ENCODE measurements at places on chromosomes 6 and 20.

GRCh38 chr6:12119085-12119588, 107.0 kb downstream of the HIVEP1 start:
- DNase-seq: no peak

DNA sequence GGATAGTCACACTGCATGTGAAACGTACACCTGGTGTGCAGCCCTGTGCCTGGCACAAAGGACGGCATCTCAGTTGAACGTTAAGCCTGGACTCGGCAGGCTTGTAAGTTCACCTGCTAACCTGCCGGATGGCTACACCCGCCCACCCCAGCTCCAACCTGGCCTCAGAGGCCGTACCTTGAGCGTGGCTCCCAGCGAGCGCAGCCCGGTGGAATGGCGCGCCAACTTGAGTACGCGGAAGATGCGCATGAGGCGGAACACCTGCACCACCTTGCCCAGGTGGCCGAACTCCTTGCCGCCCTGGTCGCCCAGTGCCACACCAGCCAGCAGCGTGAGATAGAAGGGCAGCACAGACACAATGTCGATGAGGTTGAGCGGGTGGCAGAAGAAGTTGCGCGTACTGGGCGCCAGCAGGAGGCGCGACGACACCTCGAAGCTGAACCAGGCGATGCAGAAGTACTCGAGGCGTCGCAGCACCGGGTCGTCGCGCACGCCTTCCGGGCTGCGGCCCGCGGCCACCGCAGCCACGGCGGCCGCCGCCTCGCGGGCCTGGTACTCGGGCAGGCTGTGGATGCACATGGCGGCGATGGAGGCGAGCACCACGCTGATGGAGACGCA, 3.3 kb downstream of the KCNS1 start:
- no peak for DNase-seq

- no peak for DNase-seq
Observed at GRCh38 chr6:13504611-13505344, 17.4 kb upstream of the GFOD1 start.

GRCh38 chr20:47956268-47956995, 171.2 kb upstream of the SULF2 start:
- no peak for DNase-seq

GRCh38 chr6:153170511-153170910, 39.4 kb upstream of the RGS17 start:
- DNase-seq: no peak

- no peak for DNase-seq
Observed at GRCh38 chr6:150024646-150025155, 631 bp downstream of the RAET1L start.

DNA sequence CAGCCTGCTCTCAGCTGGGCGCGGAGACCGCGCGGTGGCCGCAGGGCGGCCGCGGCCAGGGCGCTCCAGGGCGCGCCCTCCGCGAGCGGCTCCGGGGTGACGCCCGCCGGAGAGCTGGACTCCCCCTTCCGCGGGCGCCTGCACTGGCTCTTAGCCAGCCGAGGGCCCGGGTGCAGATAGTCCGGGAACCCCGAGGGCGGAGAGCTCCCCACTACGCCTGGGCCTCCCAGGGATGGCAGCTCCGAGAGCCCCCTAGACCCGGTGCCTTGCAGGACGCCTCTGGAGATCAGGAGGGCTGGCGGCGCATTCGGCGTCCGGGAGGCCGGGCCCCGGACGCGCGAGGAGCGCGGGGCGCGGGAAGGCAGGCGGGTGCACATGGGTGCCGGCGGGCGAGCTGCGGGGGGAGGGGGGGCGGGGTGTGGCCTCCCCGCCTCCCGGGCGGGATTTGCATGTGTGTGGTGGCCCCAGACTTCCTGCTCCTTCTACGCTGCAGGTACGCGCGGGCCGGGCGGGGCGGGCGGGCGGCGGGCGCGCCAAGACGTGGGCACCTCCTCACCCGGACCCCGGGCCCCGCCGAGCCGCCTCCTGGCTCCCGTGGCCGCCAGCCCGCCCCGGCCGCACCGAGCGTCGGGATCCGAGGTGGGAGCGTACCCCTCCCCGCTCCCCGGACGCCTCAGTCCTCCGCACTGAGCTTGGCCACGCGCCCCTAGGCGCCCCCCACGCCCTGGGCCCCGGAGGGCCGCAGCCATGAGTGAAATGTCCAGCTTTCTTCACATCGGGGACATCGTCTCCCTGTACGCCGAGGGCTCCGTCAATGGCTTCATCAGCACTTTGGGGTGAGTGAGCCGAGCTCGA, at the start of gene ITPR3:
TSS of gene ITPR3 (plus strand) at position 467 of the 855 bp plus-strand sequence. CDS start at position 748, 281 bp downstream.
- no peak for DNase-seq

GRCh38 chr6:93549868-93550267, 130.5 kb upstream of the EPHA7 start:
- DNase-seq: no peak

GRCh38 chr6:79446006-79446405, 91.2 kb downstream of the LCA5 start:
- no peak for DNase-seq

GRCh38 chr6:113558966-113559365, 298.2 kb upstream of the MARCKS start:
- no peak for DNase-seq

GRCh38 chr6:53877151-53877550, 82.3 kb downstream of the LRRC1 start:
- DNase-seq: no peak

GRCh38 chr6:131950767-131951575, at the start of gene CCN2:
Gene CCN2, minus strand, starts transcription at chr6:131951372. Its CDS starts 200 bp downstream, at chr6:131951172.
- DNase-seq: peak; percentile 89

- peak; percentile 44 for DNase-seq
Observed at GRCh38 chr6:4055420-4056041, 23.4 kb downstream of the FAM217A start.

DNA sequence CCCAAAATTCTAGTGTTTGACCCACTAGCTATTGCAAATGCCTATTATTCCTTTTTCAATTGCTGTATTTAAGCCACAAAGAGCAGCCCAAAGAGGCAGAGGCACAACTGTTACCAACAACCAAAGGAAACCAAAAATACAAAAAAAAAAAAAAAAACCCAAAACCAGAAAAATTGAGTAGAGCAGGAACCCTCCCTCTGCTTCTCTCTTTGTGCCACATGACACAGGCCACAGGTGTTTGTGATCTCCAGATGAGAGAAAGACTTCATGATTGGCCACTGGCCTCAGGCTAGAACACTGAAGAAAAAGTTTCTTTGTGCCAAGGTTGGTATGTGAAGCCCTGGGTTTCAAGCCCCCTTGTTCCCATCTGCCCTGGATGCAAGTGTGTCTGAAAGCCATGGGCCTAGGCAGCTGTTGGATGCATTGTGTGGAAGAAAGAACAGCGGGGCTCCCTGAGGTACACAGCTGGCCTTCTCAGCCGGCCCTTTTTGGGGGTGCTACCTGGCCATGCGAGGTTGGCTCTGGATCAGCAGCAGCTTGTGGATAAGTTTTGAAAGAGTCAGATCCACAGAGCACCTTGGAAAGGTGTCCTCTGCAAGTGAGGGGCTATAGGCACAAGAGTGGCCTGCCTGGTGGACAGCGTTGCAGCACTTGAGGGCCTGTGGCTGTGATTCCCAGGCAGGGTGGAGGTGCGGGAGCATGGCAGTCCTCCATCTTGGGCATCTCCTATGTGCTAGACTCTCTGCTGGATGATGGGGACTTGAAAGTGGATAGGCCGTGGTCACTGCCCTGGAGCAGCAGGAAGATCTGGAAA, 204.5 kb downstream of the ZDHHC14 start:
- DNase-seq: no peak

DNA sequence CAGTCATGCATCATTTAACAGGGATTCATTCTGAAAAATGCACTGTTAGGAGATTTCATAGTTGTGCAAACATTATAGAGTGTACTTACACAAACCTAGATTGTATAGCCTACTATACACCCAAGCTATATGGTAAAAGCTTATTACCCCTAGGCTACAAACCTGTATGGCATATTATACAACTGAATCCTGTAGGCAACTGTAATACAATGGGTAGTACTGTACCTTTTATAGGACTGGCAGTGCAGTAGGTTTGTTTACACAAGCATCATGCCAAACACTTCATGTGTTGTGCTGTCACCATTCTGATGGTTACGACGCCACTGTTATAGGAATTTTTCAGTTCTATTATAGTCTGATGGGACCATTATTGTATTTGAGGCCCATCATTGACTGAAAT, 39.3 kb upstream of the KHDC1 start:
- no peak for DNase-seq

GRCh38 chr6:20458027-20458894, 56.6 kb downstream of the E2F3 start:
- no peak for DNase-seq

DNA sequence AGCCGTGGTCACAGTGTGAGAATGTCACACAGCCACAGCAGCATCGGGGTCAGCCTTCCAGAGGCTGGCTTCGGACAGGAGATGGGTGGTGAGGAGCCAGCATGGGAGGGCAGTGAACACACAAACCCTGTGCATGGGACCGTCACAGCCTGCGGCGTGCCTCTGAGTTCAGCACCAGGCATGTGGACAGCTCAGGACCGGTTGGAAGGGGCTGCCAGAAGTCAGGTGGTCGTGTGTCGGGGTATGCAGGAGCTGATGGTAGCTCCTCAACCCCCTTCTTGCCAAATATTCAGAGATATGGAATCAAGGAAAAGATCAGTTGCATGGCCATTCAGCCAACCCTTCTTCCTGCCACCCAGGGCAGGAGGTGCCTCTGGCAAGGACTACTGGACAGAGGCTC, 28.2 kb downstream of the MYT1 start:
- no peak for DNase-seq

DNA sequence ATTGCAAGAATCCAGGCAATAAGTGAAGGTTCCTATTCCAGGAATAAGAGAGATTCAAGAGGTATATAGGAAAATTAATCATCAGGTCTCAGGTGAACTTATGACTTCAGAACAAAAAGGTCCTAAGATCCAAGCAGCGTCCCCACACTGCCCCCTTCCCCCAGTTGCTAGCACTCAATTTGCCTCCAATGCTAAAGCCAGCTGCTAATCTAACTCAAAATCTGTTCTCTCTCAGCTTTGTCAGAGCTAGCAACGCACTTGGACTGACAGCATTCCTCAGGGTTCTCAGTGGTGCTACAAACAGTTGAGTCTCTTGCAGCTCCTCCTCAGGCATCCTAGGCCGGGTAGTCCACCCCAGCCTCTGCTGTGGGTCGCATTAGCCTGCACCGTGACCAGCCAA, 148.3 kb downstream of the RFX6 start:
- no peak for DNase-seq

DNA sequence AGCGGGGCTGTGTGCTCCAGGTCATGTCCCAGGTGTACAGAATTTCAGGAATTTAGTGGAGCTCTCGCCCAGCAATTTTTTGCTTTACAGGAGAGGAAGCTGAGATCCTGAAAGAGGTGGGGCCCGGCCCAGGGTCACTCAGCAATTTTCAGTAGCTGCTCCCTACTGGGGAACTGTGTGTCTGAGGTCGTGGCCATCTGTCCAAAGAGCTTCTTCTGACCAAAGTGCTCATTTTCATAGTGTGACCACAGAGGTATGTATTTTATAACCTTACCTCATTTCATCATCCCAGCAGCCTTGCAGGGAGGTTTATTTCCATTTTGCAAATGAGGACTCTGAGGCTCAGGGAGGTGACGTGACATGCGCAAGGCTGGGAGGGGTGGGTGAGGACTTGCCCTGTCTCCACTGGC, 46.3 kb downstream of the FAM209B start:
- no peak for DNase-seq

DNA sequence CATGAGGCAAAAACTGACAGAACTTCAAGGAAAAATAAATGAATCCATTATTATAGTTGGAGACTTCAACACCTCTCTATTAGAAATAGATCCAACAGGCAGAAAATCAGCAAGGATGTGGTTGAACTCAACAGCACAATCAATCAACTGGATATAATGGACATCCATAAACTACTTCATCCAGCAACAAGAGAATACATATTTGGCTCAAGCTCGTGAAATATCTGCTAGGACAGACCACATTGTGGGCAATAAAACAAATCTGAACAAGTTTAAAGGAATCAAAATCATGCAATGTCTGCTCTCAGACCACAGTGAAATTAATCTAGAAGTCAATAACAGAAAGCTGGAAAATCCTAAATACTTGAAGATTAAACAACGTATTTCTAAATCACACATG, 362.6 kb downstream of the CD109 start:
- DNase-seq: no peak

- no peak for DNase-seq
Observed at GRCh38 chr6:82410151-82410648, 46.6 kb downstream of the TPBG start.

DNA sequence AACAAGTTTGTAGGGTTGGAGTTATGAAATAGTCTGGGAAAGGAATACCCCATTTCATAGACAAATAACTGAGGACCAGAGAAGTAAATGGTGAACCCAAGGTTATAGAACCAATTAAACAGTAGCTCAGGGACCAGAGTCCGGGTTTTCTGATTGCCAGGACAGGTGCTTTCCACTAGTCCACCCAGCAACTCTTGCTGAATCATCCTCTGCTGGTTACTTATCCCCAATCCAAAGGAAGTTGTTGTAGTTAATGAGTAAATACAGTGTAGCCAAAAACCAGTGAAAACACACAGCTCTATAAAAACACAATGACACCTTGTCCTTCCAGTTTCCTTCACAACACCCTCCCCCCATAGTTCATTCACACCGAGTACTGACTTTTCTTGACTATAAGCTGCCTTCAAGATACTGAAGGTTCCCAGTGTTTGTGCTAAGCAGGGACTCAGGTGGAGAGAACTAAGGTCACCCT, 766 bp upstream of the TINAG start:
- DNase-seq: no peak

DNA sequence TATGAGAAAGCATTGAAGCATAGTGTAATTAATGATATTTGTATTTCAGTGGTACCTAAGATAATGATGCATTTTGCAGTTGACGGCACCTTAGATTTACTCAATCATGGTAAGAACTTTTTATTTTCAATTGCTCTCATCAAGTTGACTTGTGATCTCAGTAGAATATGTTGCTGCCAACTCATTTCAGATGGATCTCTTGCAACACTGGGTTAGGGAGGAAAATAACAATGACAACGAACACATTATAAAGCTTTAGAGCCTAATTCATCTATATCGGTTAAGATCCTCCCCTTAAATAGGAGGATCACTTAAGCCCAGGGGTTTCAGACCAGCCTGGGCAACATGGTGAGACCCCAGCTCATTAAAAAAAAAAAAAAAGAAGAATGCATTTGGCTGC, 18.0 kb upstream of the TBC1D22B start:
- no peak for DNase-seq

DNA sequence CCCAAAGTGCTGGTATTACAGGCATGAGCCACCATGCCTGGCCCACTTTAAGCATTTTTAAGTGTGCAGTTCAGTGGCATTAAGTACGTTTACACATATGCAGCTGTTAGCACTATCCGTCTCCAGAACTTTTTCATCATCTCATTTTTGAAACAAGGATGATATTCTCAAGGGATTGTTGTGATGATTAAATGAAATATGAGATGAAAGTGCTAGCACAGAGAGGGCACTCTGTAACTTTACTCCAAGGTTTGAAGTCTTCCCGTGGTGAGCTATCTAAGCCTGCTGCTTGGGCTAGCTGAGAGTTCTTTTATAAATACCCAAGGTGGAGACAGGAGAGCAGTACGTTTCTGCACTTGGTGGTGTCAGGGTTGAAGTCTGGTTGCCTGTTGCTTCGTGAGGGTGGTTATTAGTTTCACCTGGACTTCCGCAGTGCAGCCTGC, 6.6 kb downstream of the TM9SF4 start:
- DNase-seq: no peak

GRCh38 chr6:162404951-162405350, 322.6 kb downstream of the PRKN start:
- DNase-seq: no peak

GRCh38 chr6:34412016-34412415, 13.9 kb downstream of the RPS10 start:
- DNase-seq: no peak

GRCh38 chr6:137849181-137849980, 17.7 kb upstream of the TNFAIP3 start:
- DNase-seq: no peak
